Kidney (tissue), 22 donors: ENCODE measurements at places on chromosomes 3 and 15. TPM values are rescaled to one million over a fixed set of nuclear protein-coding genes. Genes with fewer than 3 reads are reported as not detected.

HYAL2 gene
- 93.2 TPM for polyA plus RNA-seq

CLDN16 gene
- 28.4 TPM for polyA plus RNA-seq

CCR8 gene
- not detected for polyA plus RNA-seq

CADM2 gene
- 0.06 TPM for polyA plus RNA-seq

ECE2 gene
- polyA plus RNA-seq, result not detected

SOX2 gene
- polyA plus RNA-seq, result not detected

GPR149 gene
- polyA plus RNA-seq, result not detected

DNA sequence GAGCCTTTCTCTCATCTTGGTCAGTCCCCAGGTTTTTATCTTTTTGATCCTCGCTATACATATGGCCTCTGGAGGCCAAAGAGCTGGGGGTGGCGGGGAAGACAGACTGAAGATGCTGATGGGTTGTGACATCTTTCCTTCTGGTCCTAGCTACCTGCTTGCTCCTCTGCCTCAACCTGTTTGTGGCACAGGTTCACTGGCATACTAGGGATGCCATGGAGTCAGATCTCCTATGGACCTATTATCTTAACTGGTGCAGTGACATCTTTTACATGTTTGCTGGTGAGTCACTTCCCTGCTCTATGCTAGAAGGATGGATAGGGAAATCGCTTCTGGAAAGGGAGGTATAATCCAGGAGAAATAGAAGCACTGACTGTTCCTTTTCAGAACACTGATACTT lies 8.8 kb downstream of the TMEM202 start:
- DNase-seq, result no peak

DNA sequence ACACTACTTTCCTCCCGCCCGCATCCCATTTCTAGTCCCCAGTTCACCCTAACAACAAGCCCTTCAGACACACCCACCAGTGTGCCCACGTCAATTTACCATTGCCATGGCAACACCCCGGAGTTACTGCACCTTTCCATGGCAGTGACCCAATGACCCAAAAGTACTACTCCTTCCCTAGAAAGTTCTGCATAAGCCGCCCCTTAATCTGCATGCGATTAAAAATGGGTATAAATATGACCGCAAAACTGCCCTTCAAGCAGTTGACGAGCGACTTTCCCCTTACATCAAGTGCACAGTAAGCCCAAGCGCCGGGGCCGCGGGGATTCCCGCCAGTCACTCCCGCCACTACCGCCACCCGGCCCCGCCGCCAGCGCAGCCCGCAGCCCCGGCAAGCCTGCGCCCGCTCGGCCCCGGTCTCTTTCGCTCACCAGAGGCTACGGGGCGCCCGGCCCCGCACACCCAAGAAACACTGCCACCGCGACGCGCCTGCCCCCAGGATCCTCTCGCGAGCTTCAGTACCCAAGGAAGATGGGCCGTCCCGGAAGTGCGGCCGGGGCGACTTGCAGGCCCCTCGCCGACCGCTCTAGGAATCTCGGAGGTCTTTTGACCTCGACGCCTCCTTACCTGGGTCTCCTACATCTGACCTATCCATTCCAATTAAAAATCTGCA lies 27.2 kb upstream of the ZNF502 start:
- peak; percentile 91 for DNase-seq

- no peak for DNase-seq
These were observed 109.3 kb upstream of the MRPS22 start for GRCh38 chr3:139234491-139234890.

DNA sequence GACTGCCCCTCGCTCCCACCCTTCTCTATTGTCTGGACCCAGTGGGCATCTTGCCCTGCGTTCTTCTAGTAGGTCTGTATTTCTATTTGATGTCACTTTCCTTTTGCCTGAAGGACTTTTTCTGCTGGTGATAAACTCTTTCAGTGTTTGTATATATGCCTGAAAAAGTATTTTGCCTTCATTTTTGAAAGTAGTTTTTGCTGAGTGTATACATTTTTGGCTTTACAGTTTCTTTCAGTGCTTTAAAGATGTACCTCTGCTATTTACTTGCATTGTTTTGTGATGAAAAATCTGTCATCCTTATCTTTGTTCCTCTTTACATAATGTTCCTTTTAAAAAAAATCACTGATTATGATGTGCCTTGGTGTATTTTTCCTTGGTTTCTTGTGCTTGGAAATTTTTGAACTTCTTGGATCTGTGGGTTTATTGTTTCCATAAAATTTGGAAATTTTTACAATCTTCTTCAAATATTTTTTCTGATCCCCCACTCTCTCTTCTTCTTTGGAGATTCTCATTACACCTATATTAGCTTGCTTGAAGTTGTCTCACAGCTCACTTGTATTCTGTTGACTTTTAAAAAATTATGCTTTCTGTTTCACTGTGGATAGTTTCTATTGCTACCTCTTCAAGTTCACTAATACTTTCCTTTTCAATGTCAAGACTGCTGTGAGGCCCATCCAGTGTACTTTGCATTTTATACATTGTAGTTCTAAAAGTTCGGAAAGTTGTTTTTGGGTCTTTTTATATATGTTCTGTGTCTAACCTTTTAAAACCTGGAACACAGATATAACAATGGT lies 67.8 kb downstream of the RGMA start:
- DNase-seq, result no peak

GRCh38 chr3:99532246-99532645 lies 106.1 kb upstream of the COL8A1 start:
- peak; percentile 25 for DNase-seq

GRCh38 chr3:108486941-108487340 lies 23.5 kb downstream of the MYH15 start:
- no peak for DNase-seq

- no peak for DNase-seq
These were observed 771 bp downstream of the MPI start for GRCh38 chr15:74890665-74890960.

DNA sequence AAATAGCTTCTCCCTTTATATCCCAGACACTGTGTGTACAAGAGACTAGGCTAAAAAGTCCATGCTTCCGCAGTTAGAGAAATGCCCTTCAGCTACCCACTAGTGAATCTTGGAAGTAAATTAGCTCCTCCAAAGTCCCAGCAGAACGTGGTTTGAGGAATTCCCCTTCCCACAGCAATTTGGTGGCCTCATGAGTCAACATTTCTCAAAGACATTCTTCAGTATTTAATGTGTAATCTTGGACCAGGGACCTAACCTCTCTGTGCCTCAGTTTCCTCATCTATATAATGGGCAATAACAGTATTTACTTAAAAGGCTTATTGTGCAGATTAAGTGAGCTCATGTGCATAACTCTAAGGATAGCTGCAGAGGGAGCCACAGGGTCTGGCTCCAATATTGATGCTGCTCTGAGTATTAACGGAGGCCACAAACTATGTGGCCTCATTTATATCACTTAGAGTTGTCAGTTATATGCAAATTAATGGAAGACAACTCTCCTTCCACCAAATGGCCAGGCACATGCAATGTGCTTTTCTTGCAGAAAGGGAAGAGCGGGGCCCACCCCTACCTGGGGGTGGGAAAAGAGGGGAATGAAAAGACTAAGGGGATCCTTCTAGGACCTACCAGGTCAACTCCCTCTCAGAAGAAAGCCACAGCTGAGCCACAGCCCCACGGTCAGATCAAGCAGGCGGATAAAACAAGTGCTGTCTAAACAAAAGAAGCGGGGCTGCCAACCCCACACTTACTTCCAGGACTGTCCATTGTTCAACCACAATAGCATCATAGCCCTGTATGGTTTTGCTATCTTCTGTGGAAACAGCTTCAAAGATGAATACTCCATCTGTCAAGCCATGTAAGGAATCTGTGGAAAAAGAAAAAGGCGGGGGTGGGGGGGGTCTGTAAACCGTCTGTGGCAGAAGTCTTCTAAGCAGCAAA lies 92.4 kb downstream of the OXNAD1 start:
- no peak for DNase-seq

DNA sequence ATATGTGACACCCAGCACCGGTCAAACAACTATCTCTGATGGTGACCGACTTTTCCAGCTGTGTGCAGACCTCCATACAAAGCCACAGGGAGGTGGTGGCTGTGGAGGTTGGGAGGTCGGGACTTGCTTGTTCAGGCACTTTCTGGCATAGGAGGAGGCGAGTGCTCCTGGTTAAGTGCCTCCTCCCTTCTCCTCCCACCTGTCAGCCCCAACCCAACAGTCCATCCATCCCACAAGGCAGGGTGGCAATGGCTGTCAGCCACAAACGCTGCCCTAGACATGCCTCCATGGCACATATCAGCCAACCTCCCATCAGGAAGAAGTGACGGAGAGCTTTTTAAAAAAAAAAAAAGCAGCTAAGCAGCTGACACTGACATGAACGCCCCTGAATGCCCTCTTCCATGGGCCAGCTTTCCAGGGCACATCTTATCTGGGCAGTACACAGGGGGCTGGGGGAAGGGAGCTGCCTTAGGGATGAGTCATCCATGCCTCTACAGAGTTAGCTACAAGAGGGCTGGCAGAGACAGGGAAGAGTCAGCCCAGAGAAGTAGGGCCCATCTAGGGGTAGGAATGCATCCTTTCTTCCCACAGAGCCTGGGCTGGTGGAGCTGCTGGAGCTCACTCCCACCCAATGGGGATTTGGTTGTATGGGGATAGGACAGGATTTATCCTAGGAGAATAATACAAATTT lies 41.2 kb downstream of the CCDC12 start:
- peak; percentile 92 for DNase-seq

GRCh38 chr15:73930790-73931281 lies 4.6 kb downstream of the LOXL1 start:
- no peak for DNase-seq

DNA sequence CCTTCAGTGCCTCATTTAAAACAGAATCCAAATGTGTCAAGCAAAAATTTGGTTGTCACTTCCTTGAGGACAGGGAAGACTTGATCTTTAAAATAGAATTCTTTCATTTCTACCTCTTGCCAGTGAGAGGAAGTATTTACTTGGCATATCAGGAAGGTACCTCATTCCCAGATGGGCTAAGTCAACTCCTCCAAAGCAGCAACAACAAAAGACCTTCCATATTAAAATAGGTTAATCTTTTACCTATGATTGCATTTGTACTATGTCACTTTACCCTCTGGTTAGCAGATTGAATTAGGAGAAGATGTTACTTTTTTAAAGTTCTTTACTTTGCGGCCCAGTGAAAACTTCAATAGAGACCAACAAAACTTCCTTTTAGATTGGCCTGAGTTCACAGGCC lies 462.1 kb upstream of the ADAMTS9 start:
- DNase-seq, result no peak

GRCh38 chr15:61038910-61039309 lies 190.2 kb downstream of the RORA start:
- no peak for DNase-seq

DNA sequence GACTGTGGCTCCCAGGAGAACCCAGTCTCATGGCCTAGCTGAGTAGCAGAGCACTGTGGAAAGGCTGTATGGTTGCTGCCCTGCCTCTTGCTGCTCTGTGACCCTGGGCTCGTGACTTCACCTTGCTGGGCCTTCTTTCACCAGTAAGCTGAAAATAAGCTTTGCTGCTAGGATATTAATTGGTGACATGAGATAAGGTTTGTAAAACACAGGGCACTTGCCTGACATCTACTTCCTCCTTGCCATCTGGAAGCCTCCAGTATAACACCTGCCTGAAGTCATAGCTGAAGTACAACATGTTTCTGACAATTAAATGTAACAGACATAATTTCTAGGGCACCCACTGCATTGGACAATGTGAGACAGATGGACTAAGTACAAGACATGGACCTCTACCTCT lies 53.6 kb downstream of the CLEC3B start:
- no peak for DNase-seq

DNA sequence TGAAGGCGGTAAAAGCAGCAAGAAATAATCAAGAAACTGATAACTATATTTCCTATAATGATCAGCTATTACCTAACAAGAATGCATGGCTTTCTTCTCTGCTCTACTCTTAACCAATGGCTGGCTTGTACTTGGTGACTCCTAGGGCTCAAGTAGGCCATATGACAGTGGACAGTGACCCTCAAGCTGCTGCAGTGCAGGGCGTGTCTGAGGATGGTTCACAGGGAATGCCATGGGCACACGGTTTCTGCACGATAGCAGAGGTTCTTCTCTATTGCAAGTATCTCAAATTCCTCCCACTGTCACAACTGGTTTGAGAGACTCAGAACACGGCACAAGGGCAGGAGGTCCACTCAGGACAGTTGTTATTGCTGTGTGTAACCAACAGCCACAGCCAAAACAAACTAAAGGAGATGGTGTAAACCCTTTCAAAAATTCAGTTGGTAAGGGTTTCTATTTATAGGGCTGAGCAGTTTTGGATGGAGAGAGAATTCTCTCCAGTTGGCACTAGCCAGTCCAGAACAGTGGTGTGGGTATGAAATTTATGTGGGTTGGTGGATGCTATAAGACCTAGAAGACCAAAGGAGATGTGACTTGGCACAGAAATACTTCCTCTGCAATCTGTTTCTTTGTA lies 103.2 kb upstream of the ST8SIA2 start:
- DNase-seq, result no peak

GRCh38 chr3:144502402-144502801 lies 530.8 kb downstream of the DIPK2A start:
- no peak for DNase-seq

- no peak for DNase-seq
These were observed 151.7 kb downstream of the CPNE4 start for GRCh38 chr3:131883086-131883485.

GRCh38 chr3:175518459-175518858 lies 659.3 kb downstream of the NAALADL2 start:
- no peak for DNase-seq

DNA sequence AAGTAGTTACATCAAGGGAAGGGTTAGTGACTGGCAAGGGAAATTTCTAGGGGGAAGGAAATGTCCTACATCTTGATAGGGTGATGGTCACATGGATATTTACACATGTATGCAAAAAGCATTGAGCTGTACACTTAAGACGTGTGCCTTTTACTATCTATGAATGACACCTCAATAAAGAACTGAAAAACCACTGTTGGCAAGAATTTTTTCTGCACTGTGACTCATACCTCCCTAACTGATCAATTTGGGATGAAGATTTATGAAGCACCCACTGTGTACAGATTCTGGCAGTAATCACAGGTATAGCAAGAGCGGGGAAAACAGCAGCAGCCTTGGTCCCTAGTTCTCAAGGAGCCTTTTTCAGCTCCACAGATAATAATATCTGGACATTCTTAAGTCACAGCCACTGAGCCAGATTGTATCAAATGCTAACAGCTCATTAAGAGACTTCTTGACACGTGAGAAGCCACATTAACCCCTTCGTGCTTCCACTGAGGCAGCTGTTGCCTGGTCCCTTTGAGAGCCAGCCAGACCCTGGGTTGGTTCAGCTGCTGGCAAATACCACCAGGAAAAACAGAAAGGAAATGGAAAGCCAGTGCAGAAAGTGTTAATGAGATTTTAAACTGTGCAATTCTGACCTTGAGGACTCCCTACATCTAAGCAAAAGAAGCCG lies 32.0 kb upstream of the GALNT15 start:
- no peak for DNase-seq

GRCh38 chr15:26937134-26937533 lies 33.8 kb upstream of the GABRG3 start:
- DNase-seq, result no peak
